CD8-positive, alpha-beta memory T cell (primary cell): ENCODE measurements at places on chromosomes 13 and 19.

DNA sequence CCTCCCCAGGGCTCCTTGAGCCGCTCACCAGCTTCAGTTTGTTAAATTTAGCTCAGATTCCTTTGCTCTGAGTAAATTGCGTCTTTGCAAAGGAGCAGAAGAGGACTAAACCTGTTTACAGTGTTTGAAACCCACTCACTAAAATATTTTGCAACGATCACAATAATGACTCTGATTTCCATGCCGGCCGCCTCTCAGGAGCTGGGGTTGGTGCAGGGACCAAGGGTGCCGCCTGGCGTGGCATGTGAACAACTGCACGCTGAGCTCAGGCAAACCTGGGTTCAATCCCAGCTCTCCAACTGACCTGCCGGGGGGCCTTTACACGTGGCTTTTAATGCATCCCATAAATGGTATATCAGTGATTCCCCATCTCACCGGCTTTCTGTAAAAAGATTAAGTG lies 68.7 kb upstream of the CACNA1A start:
- no peaks in the 10 kb centered on the region for H3K4me1 ChIP-seq
- no peak overlapping the region for H3K27ac ChIP-seq
- no peak for DNase-seq
- H3K4me3 ChIP-seq, result no peak overlapping the region

- H3K36me3 ChIP-seq, result no peaks in the 10 kb centered on the region
- no peak for DNase-seq
- H3K4me1 ChIP-seq, result no peaks in the 10 kb centered on the region
- H3K4me3 ChIP-seq, result no peak overlapping the region
- no peaks in the 10 kb centered on the region for H3K27me3 ChIP-seq
- H3K27ac ChIP-seq, result no peak overlapping the region
Measured at GRCh38 chr13:41512441-41512840, 55.1 kb downstream of the RGCC start.

- H3K4me1 ChIP-seq, result peaks cover 36% of the 10 kb centered on the region
- no peak for DNase-seq
- H3K27ac ChIP-seq, result no peak overlapping the region
- no peaks in the 10 kb centered on the region for H3K27me3 ChIP-seq
- H3K36me3 ChIP-seq, result no peaks in the 10 kb centered on the region
- H3K4me3 ChIP-seq, result no peak overlapping the region
Measured at GRCh38 chr13:108214441-108215271, 680 bp downstream of the LIG4 start.

- H3K27me3 ChIP-seq, result no peaks in the 10 kb centered on the region
- H3K36me3 ChIP-seq, result no peaks in the 10 kb centered on the region
- H3K4me1 ChIP-seq, result no peaks in the 10 kb centered on the region
- no peak for DNase-seq
Measured at GRCh38 chr13:106987427-106987785, 419.5 kb upstream of the ARGLU1 start.

DNA sequence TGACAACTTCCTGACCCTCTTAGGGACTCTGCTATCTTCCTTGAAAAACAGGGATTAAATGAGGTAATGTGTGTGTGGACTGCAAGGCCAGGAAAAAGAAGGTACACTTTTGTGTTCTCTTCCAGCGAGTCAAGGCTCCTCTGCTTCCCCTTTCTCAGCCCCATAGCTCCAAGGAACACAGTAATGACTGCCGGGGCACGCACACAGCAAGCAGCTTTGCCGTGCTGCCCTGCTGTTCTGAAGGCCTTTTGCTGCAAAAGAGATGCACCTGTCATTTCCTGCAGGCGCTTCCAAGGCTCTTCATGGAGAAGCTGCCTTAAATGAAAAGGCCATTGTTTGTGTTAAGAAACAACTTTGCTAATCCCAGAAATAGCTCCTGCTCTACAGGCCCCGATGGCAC lies 84.6 kb downstream of the CYSLTR2 start:
- no peak for DNase-seq
- no peaks in the 10 kb centered on the region for H3K36me3 ChIP-seq
- H3K4me3 ChIP-seq, result no peak overlapping the region
- no peak overlapping the region for H3K27ac ChIP-seq
- no peaks in the 10 kb centered on the region for H3K27me3 ChIP-seq
- no peaks in the 10 kb centered on the region for H3K4me1 ChIP-seq

GRCh38 chr13:23778879-23779278 lies 110.3 kb downstream of the MIPEP start:
- no peak overlapping the region for H3K27ac ChIP-seq
- no peaks in the 10 kb centered on the region for H3K4me1 ChIP-seq
- H3K4me3 ChIP-seq, result no peak overlapping the region
- no peak for DNase-seq
- H3K36me3 ChIP-seq, result no peaks in the 10 kb centered on the region

DNA sequence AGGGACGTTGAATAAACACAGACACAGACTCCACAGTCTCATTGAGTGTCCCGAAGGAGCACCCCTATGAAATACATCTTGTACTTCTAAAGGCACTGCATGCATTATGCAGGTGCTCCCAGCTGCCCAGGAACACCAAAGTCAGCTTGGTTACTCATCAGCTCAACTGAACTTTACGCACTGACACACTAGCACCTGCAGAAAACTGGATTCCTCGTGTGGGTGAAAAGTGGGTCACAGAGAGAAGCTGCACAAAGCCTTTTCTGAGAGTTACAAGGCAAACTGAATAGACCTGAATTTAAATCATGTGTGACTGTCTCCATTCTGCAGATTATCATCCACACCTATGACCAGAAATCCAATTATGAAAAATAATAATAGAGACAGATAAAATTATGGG lies 527.5 kb upstream of the NBEA start:
- H3K36me3 ChIP-seq, result no peaks in the 10 kb centered on the region
- no peak for DNase-seq
- no peak overlapping the region for H3K27ac ChIP-seq
- H3K4me3 ChIP-seq, result no peak overlapping the region
- H3K27me3 ChIP-seq, result no peaks in the 10 kb centered on the region
- H3K4me1 ChIP-seq, result no peaks in the 10 kb centered on the region

- no peaks in the 10 kb centered on the region for H3K36me3 ChIP-seq
- no peak overlapping the region for H3K4me3 ChIP-seq
- no peak overlapping the region for H3K27ac ChIP-seq
- no peaks in the 10 kb centered on the region for H3K4me1 ChIP-seq
Measured at GRCh38 chr13:35722458-35723052, 246.1 kb upstream of the MAB21L1 start.

GRCh38 chr13:45224176-45224575 lies 23.3 kb upstream of the KCTD4 start:
- H3K27ac ChIP-seq, result no peak overlapping the region
- H3K4me3 ChIP-seq, result no peak overlapping the region
- H3K4me1 ChIP-seq, result no peaks in the 10 kb centered on the region
- DNase-seq, result no peak
- H3K36me3 ChIP-seq, result no peaks in the 10 kb centered on the region
- no peaks in the 10 kb centered on the region for H3K27me3 ChIP-seq

DNA sequence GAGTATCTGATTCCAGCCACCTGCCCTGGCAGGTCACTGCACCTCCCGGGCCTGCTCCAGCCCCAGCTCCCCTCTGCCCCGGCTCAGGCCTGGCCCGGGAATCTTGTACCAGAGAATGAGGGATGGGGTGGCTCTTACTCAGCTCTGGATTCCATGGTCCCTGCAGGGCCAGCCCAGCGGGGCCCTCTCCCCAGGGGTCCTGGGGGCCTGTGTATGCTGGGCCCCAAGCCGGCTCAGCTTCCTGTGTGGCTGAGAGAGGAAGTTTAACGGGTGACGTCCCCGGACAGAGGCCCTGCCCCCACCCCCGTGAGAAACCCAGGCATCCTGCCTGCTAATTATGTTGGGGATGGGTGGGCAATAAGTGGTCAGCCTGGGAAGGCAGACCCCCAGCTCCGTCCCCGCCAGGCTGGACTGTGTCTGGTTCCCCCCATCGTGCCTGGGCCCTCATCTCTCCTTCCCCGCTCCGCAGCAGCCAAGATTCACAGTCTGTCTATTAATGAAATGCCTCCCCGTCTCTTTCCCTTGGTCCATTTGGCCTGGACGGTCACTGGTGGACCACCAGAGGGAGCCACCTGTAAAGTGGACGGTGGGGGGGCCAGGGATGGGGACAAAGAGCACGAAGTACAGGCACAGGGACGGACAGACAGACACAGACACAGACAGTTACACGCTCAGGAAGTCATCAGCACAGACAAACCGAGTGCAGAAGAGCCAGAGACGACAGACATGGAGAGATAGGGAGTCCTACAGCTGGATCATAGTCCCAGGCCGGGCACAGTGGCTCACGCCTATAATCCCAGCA lies at the start of gene DENND1C:
DENND1C (minus strand) TSS at position 247 of the 802 bp plus-strand sequence; CDS start at position 155, 92 bp downstream.
- peaks cover 38% of the 10 kb centered on the region for H3K4me1 ChIP-seq
- peaks cover 3% of the 10 kb centered on the region for H3K36me3 ChIP-seq
- H3K4me3 ChIP-seq, result peak within 1 kb of the TSS; percentile 77
- DNase-seq, result peak; percentile 43
- no peaks in the 10 kb centered on the region for H3K27me3 ChIP-seq

DNA sequence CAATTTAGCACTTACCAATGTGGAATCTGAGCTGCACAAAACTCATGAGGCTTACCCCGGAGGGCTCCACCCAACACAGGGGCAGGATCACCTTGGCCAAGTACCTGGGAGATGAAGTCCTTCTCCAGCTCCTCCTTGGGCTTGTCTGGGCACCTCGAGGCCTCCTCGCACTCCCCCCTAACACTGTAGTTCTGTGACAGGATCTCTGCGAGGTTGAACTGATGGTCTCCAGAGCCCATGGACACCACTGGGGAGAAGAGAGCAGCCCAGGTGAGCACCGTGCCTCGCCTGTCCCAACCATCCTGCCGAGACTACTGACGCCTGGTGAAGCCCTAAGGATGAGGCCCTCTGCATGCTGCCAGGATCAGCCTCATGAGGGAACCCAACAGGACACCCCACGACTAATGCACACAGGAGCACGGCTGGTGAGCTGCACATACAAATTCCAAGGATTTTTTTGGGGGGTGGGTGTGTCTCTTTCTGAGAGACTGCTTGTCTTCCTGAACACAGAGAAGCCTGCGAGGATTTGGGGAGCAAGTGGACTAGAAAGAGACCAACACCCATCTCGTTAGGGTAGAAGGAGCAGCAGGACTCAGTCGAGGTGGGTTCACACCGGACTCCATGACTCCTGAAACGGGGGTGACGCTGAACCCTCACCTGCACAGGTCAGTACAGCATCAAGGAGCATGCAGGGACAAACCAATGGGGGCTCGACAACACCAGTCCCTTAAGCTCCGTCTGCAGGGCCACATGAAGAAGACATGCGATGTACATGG lies 10.1 kb downstream of the MIER2 start:
- no peaks in the 10 kb centered on the region for H3K4me1 ChIP-seq
- peaks cover 6% of the 10 kb centered on the region for H3K36me3 ChIP-seq
- no peak overlapping the region for H3K4me3 ChIP-seq
- no peaks in the 10 kb centered on the region for H3K27me3 ChIP-seq
- no peak for DNase-seq
- no peak overlapping the region for H3K27ac ChIP-seq

- no peaks in the 10 kb centered on the region for H3K4me1 ChIP-seq
- H3K36me3 ChIP-seq, result no peaks in the 10 kb centered on the region
- H3K4me3 ChIP-seq, result no peak overlapping the region
Measured at GRCh38 chr13:61358599-61358998, 57.0 kb downstream of the PCDH20 start.

DNA sequence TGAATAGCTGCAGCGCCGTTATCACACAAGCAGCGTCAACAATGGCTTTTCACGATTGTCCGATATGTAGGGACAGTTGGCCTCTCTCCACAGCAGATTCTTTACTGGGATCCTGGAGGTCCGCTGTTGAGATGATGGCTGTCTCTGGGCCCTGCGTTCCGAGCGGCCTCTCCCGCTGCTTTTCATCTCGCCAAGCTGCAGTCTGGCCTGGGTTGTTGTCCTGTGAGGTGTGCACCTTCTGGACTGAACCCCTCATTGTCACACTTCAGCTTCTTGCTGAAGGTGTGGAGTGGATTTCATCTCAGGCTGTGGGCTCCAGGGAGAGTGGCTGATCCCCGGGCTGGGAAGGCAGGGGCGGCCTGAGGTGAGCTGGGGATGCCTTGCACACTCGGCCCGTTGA lies 9.6 kb downstream of the UPF1 start:
- peaks cover 11% of the 10 kb centered on the region for H3K36me3 ChIP-seq
- DNase-seq, result no peak
- peaks cover 85% of the 10 kb centered on the region for H3K4me1 ChIP-seq
- no peaks in the 10 kb centered on the region for H3K27me3 ChIP-seq
- H3K4me3 ChIP-seq, result no peak overlapping the region

DNA sequence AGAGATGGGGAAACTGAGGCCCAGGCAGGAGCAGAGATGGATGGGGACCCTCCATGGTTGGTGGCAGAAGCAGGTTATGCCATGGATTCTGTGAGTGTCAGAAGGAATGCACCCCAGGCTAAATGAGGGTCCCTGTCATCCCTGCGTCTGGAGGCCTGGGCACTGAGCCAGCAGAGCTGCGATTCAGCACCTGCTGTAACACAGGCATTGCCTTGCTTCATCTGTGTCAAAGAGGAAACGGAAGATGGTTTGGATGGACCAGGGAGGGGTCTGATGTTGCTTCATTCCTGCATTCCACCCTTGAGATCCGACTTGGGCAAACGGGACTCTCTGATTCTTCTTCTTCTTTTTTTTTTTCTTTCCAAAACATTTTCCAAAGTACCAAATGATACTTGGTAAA lies 1.2 kb downstream of the C5AR1 start:
- H3K27me3 ChIP-seq, result no peaks in the 10 kb centered on the region
- no peaks in the 10 kb centered on the region for H3K4me1 ChIP-seq
- DNase-seq, result no peak

GRCh38 chr13:84951128-84951527 lies 848.1 kb downstream of the SLITRK6 start:
- H3K36me3 ChIP-seq, result no peaks in the 10 kb centered on the region
- H3K27me3 ChIP-seq, result no peaks in the 10 kb centered on the region
- H3K27ac ChIP-seq, result no peak overlapping the region
- no peak for DNase-seq
- H3K4me3 ChIP-seq, result no peak overlapping the region

- H3K4me3 ChIP-seq, result peak overlapping the region; percentile 72
- H3K36me3 ChIP-seq, result peaks cover 9% of the 10 kb centered on the region
- H3K27me3 ChIP-seq, result no peaks in the 10 kb centered on the region
- H3K4me1 ChIP-seq, result peaks cover 42% of the 10 kb centered on the region
- DNase-seq, result peak; percentile 76
- peak overlapping the region; percentile 94 for H3K27ac ChIP-seq
Measured at GRCh38 chr19:48963371-48964204, 1.5 kb upstream of the FTL start.

- DNase-seq, result no peak
- no peak overlapping the region for H3K4me3 ChIP-seq
- H3K27ac ChIP-seq, result no peak overlapping the region
- H3K4me1 ChIP-seq, result no peaks in the 10 kb centered on the region
- no peaks in the 10 kb centered on the region for H3K36me3 ChIP-seq
Measured at GRCh38 chr13:90884066-90884465, 463.4 kb upstream of the MIR17HG start.

- peaks cover 35% of the 10 kb centered on the region for H3K4me1 ChIP-seq
- H3K4me3 ChIP-seq, result peak overlapping the region; percentile 94
- H3K36me3 ChIP-seq, result no peaks in the 10 kb centered on the region
- peak; percentile 25 for DNase-seq
- no peak overlapping the region for H3K27ac ChIP-seq
Measured at GRCh38 chr19:8609279-8610040, 1.1 kb downstream of the ADAMTS10 start.

- no peaks in the 10 kb centered on the region for H3K27me3 ChIP-seq
- DNase-seq, result no peak
- H3K27ac ChIP-seq, result no peak overlapping the region
- H3K4me3 ChIP-seq, result no peak overlapping the region
- H3K4me1 ChIP-seq, result peaks cover 17% of the 10 kb centered on the region
- H3K36me3 ChIP-seq, result peaks cover under 1% of the 10 kb centered on the region
Measured at GRCh38 chr19:542173-542866, 1.5 kb upstream of the GZMM start.

- no peak overlapping the region for H3K4me3 ChIP-seq
- H3K4me1 ChIP-seq, result peaks cover 21% of the 10 kb centered on the region
- H3K36me3 ChIP-seq, result no peaks in the 10 kb centered on the region
- H3K27me3 ChIP-seq, result no peaks in the 10 kb centered on the region
- H3K27ac ChIP-seq, result peak overlapping the region; percentile 70
- no peak for DNase-seq
Measured at GRCh38 chr19:927780-928401, 2.1 kb downstream of the ARID3A start.
